ENCODE measurements at places on chromosomes 12 and 14.

DNA sequence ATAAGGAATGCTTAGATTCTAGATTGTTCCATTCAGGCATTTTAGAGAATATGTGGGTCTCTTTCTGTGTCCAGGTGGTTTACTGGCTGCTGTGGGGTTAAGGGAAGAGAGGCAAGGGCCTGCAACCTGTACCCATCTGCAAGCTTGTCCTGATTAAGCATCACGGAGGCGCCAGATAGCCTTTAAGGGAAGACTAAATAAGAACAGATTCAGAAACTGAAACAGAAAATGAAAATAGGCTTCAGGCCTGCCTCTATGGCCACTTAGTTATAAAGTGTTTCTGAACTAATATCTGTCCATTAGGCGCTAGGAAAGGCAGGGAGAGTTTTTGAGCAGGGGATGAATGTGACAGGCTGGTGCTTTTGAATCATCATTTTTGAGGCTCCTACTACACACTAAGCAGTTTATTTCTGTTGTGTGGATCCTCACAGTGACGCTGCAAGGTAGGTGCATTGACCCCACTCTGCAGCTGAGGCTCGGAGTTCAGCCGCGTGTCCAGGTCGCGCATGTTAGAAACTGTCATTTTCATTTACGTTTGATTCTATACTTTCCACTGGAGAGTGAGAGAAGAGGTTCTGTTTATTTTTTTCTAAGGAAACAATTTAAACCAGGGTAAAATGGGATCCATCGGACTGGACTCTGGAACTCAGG lies 47.4 kb downstream of the SLC6A12 start:
- H3K27ac ChIP-seq, result no peak overlapping the region
- no peaks in the 10 kb centered on the region for H3K36me3 ChIP-seq
- H3K27me3 ChIP-seq, result peaks cover 17% of the 10 kb centered on the region
- no peak for DNase-seq

GRCh38 chr12:125193376-125194152 lies 128.3 kb downstream of the AACS start:
- no peak overlapping the region for H3K4me3 ChIP-seq
- H3K36me3 ChIP-seq, result no peaks in the 10 kb centered on the region
- peaks cover 35% of the 10 kb centered on the region for H3K27me3 ChIP-seq
- H3K27ac ChIP-seq, result no peak overlapping the region
- H3K4me1 ChIP-seq, result peaks cover 4% of the 10 kb centered on the region
- DNase-seq, result no peak

DNA sequence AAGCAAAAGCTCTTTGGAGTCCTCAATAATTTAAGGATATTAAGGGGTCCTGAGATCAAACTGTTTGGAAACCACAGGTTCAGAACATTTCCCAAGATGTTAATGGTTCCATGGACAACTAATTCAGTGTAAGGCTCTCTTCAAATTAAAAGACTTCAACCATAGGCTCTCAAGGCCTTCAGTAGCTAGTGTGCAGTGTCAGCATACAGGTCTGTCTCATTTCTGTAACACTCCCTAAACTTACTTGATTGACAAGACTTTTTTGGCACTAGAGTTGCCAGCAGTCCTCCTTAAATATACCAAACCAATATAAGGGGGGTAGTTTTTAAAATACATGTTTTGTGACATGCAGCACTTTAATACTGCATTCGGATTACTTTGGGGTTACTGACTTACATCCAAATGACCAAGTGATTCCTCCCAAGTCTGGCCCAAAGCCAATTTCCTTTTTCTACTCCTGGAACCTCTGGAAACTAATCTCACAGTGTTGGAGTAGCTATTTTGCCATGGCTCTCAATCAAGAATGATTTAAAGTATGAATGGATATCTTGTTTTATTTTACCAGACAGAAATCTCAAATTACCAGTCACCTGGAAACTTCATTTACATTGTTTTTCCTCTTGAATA lies 22.7 kb downstream of the CSRP2 start:
- H3K27ac ChIP-seq, result no peak overlapping the region
- DNase-seq, result no peak
- H3K36me3 ChIP-seq, result peaks cover 30% of the 10 kb centered on the region

GRCh38 chr14:100535287-100536120 lies 51.7 kb downstream of the BEGAIN start:
- peaks cover 2% of the 10 kb centered on the region for H3K36me3 ChIP-seq
- no peak overlapping the region for H3K27ac ChIP-seq
- H3K27me3 ChIP-seq, result no peaks in the 10 kb centered on the region
- DNase-seq, result no peak

DNA sequence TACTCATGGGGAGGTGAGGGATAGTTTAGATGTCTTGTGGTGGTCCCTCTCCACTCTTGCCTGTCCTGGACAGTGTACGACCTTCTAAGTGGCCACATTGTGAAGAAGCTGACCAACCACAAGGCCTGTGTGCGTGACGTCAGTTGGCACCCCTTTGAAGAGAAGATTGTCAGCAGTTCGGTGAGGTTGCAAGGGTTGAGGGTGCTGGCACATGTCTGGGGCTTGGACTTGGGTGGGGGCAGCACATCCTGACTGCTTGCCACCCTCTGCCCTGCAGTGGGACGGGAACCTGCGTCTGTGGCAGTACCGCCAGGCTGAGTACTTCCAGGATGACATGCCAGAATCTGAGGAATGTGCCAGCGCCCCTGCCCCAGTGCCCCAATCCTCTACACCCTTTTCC lies 7.6 kb upstream of the FITM1 start:
- no peaks in the 10 kb centered on the region for H3K27me3 ChIP-seq
- H3K27ac ChIP-seq, result peak overlapping the region; percentile 98
- no peak for DNase-seq
- H3K4me1 ChIP-seq, result peaks cover 29% of the 10 kb centered on the region
- H3K36me3 ChIP-seq, result peaks cover 19% of the 10 kb centered on the region

- DNase-seq, result no peak
- no peak overlapping the region for H3K4me3 ChIP-seq
- peaks cover under 1% of the 10 kb centered on the region for H3K36me3 ChIP-seq
- H3K27ac ChIP-seq, result no peak overlapping the region
Observed at GRCh38 chr12:130651188-130651959, 64.7 kb downstream of the RIMBP2 start.

DNA sequence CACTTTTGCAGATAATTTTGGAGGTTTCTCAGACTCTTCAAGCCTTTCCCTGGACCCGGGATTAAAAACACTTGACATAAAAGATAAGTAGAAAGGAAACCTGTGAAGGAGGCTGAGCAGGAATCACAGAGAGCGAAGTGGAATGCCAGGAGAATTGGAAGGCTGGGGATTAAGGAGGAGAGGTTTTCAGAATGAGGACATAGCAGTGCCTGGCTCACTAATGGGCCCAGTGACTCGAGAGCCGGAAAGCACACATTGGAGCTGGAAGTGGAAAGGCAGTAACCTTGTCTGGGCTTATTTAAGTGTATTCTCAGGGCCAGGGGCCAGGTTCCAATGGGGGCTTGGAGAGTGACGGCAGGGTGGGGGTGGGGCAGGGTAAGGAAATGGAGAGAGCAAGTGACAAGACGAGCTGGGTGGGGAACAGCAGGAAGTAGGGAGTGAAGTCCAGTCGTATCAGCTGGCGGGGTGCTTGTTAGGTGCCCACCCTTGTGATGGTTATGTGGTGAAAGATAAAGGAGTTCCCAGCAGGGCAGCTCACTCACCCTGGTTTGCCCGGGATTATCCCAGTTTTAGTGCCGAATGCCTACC lies 13.1 kb downstream of the EVL start:
- H3K4me3 ChIP-seq, result peak overlapping the region; percentile 12
- no peaks in the 10 kb centered on the region for H3K27me3 ChIP-seq
- peak overlapping the region; percentile 64 for H3K27ac ChIP-seq
- H3K4me1 ChIP-seq, result peaks cover 63% of the 10 kb centered on the region
- H3K36me3 ChIP-seq, result peaks cover 20% of the 10 kb centered on the region
- DNase-seq, result no peak

GRCh38 chr12:101667591-101667990 lies 29.8 kb upstream of the CHPT1 start:
- no peak overlapping the region for H3K27ac ChIP-seq
- no peak overlapping the region for H3K4me3 ChIP-seq
- no peak for DNase-seq
- no peaks in the 10 kb centered on the region for H3K36me3 ChIP-seq
- H3K4me1 ChIP-seq, result peaks cover 18% of the 10 kb centered on the region
- H3K27me3 ChIP-seq, result peaks cover 1% of the 10 kb centered on the region

DNA sequence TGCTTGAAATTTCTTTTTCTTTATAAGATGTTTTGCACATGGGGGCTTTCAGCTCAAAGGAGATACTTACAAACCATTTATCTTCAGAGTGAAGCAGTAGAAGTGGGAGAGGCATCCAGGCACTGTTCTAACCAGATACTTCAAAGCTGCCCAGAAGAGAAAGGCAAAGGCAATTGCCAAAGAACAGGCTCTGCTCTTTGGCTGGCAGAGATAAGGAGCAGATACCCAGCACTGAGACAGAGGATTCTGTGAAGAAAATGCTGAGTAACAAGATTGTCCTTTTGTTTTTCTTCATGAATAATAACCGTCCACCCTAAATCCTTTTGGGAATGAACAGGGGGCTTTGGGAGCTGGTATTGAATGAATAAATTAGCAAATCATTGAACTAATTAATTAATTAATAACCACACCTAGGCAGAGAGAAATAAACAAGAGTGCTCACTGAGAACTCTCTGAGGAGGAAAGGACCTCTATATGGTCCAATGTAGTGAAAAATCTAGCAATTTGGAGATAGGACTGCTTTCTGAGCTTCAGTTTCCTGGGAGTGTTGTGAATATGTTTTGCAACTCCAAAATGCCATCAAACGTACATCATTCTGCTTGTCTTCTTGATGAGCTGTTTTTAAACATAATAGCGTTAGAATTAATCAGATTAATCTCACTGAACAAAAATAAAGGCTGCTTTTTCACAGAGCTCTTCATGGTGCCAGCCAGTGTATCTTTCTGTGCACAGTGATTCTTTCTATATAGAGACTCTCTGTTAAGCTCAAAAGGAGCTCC lies 192.8 kb upstream of the AMIGO2 start:
- no peaks in the 10 kb centered on the region for H3K27me3 ChIP-seq
- DNase-seq, result no peak
- H3K36me3 ChIP-seq, result no peaks in the 10 kb centered on the region
- H3K4me3 ChIP-seq, result no peak overlapping the region
- H3K4me1 ChIP-seq, result peaks cover 66% of the 10 kb centered on the region

- peaks cover 2% of the 10 kb centered on the region for H3K36me3 ChIP-seq
- DNase-seq, result no peak
- H3K4me1 ChIP-seq, result peaks cover 5% of the 10 kb centered on the region
Observed at GRCh38 chr14:67186789-67187584, 2.3 kb upstream of the GARIN2 start.

GRCh38 chr14:67387195-67387594 lies 24.8 kb downstream of the PLEK2 start:
- no peaks in the 10 kb centered on the region for H3K4me1 ChIP-seq
- no peak for DNase-seq
- H3K27ac ChIP-seq, result no peak overlapping the region
- H3K4me3 ChIP-seq, result no peak overlapping the region
- H3K27me3 ChIP-seq, result no peaks in the 10 kb centered on the region
- H3K36me3 ChIP-seq, result peaks cover 19% of the 10 kb centered on the region

- H3K4me3 ChIP-seq, result no peak overlapping the region
- no peaks in the 10 kb centered on the region for H3K27me3 ChIP-seq
- H3K27ac ChIP-seq, result no peak overlapping the region
- H3K36me3 ChIP-seq, result peaks cover 9% of the 10 kb centered on the region
- no peaks in the 10 kb centered on the region for H3K4me1 ChIP-seq
Observed at GRCh38 chr14:103581954-103582703, 19.4 kb downstream of the COA8 start.

DNA sequence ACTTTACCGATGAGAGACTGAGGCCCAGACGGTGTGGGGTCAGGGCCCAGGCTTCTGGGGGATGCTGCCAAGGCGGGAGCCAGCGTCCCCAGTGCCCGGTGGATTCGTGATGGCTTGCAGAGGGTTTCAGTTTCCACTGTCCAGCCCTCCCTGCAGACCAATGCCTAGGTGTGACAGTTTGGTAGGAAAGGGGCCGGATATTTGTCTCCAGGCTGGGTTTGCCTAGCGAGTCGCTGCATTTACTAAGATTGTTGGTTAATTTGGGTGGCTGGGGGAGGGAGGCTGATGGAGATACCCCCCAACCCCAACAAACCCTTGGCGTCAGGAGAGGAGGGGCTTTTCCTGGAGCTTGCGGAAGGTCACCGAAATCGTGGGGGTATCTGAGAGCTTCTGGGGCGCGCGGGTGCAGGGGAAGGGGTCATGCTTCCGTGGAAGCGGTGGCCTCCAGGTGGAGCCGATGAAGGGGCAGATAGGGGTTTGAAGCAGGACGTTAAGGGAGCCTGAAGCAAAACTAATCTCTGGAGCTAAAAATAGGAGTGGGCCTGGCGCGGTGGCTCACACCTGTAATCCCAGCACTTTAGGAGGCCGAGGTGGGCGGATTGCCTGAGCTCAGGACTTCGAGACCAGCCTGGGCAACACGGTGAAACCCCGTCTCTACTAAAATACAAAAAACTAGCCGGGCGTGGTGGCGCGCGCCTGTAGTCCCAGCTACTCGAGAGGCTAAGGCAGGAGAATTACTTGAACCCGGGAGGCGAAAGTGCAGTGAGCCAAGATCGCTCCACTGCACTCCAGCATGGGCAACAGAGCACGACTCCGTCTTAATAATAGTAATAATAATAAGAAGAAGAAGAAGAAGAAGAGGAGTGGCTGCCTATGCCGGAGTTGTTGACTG lies 1.1 kb upstream of the CDC42BPB start:
- peaks cover 4% of the 10 kb centered on the region for H3K36me3 ChIP-seq
- DNase-seq, result no peak
- no peaks in the 10 kb centered on the region for H3K27me3 ChIP-seq
- peak overlapping the region; percentile 55 for H3K4me3 ChIP-seq
- H3K27ac ChIP-seq, result peak overlapping the region; percentile 35

GRCh38 chr12:112928978-112929377 lies 9.3 kb upstream of the OAS3 start:
- peaks cover 10% of the 10 kb centered on the region for H3K4me1 ChIP-seq
- H3K27ac ChIP-seq, result no peak overlapping the region
- H3K36me3 ChIP-seq, result peaks cover 12% of the 10 kb centered on the region
- DNase-seq, result no peak

DNA sequence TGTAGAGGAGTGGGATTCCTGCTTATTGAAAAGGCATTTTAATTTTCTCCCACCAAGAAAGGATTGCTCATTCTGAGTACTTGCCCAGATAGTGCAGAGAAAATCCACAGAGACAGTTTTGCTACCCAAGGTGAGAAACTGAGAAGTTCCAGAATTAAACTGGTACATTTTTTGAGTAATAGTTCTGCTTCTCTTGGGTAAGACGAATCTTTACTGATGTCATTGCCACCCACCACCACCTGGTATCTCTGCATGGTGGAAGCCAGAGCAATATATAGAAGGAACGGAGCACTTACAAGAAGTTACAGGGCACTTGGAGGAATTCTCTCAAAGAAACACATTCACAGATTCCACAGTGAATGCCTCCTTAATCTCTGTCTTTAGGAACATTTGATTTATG lies 20.7 kb upstream of the FRMD6 start:
- no peaks in the 10 kb centered on the region for H3K4me1 ChIP-seq
- peaks cover 6% of the 10 kb centered on the region for H3K27me3 ChIP-seq
- H3K27ac ChIP-seq, result no peak overlapping the region
- H3K4me3 ChIP-seq, result no peak overlapping the region

DNA sequence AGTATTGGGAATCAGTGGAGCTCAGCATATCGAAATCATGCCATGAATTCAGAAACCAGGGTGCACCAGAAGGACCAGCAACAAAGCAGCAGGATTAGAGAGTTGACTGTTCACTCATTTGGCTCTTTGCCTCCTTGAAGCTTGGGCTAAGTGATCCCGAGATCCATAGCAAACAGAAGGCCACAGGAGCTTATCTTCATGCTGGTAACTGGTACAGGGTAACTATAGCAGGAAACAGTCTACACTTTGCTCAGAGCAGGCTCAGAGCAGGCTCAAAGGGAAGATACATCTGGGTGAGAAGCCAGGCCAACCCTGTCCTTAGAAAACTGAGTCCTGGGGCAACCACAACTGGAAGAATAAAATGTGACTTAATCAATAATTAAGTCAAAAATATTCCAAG lies 111.1 kb downstream of the GRIN2B start:
- H3K4me3 ChIP-seq, result no peak overlapping the region
- peaks cover 7% of the 10 kb centered on the region for H3K27me3 ChIP-seq
- H3K4me1 ChIP-seq, result no peaks in the 10 kb centered on the region
- no peak overlapping the region for H3K27ac ChIP-seq
